ENCODE measurements at places on chromosomes 2 and 18. TPM values are rescaled to one million over a fixed set of nuclear protein-coding genes. Genes with fewer than 3 reads are reported as not detected.

- H3K4me3 ChIP-seq = no peak overlapping the region
- no peaks in the 10 kb centered on the region for H3K36me3 ChIP-seq
- peaks cover 6% of the 10 kb centered on the region for H3K27me3 ChIP-seq
- DNase-seq = peak; percentile 38
- H3K4me1 ChIP-seq = no peaks in the 10 kb centered on the region
- H3K27ac ChIP-seq = no peak overlapping the region
Observed at GRCh38 chr2:237184192-237184918, 98.7 kb downstream of the COPS8 start.

DNA sequence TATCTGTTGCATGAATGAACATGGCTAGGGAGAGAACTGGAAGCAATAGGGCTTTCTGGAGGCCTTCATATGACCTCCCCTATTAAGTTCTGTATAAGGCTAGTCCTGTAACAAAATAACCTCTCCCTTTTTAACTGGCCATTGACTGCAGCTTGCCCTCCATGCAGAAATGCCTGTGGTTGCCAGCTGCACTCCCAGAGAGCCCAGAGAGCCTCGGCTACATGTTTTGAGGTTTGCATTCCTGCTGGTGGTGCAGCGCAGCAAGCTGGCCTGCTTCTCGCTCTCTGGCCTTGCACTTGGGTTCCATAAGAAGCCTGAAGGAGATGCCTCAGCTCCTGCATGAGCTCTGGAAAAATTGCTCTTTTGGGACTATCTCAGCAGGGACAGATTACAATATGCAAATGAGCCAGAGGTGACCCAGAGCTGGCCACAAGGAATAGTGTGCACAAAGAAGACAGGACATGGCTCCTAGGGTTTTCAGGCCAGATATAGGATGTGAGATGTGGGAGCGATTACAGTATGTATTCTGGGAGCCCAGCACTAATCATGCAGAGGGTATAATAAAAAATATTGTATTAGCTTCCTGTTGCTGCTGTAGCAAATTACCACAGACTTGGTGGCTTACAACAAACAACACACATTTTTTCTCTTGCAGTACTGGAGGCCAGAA is 186.7 kb downstream of the INSIG2 start:
- H3K27ac ChIP-seq = no peak overlapping the region
- H3K36me3 ChIP-seq = no peaks in the 10 kb centered on the region
- no peak overlapping the region for H3K4me3 ChIP-seq

The KLHL41 gene
- 0.07 TPM for total RNA-seq

The INPP1 gene
- 9.2 TPM for total RNA-seq
